ENCODE measurements at places on chromosomes 5 and 9.

DNA sequence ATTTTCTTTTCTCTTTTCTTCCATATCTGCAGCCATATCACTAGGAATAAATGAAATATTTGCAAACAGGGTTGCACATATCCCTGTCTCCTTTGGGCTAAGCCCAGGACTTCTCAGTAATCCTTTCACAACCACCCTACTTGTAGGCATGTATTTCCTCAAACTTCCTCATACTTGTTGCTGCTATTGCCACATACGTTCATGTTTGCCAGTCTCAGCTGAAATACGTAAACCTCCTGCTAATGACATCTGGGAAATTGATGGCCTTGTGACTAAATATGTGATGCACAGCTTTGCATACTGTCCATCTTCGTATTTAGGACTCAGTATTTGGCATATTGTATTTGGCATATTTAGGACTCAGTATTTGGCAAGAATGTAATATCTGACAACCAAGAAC is 224.6 kb downstream of the PLK2 start:
- DNase-seq: no peak

DNA sequence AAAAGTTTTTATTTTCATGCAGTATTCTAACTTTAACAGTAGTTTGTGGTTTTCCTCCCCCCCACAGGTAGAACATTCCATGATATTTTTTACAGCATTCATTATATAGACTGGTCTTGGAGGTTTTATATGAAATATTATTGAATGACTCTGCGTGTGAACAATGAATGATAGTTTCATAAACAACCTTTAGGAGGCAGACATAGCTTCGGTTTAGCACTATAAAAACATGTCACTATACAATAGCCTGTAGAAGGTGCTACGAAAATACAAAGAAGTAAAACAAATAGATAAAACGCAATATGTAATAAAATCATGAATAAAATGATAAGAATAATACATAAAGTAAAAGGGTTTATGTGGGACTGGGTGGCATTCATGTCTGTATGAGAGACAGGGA is 8.5 kb downstream of the KLF4 start:
- no peak for DNase-seq

DNA sequence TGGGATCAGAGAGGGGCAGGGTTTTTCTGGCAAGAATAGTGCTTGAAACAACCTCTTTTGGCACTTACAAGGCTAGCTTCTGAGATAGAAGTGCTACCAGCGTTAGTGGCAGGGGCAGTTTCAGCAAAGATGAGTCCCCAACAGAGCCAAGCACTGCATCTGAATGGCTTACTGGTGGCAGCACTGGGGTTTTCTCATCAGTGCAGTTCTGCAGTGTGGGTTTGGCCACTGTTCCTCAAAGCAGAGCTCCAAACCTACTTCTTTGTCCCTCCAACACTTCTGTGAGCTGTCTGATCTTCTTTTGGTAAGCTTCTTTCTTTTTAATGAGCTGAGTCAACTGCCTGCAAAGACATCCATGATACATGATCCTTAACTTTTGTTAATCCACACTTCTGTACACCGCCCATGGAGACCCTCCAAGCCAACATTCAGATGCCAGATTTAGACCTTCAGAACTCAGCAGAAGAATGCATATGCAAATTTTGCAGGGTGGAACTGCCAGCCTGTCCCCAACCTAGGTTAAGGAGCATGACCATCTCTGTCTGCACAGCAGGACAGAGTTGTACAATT is 29.9 kb upstream of the FSTL4 start:
- no peak for DNase-seq

GRCh38 chr5:93665648-93666047 is 75.8 kb downstream of the POU5F2 start:
- no peak for DNase-seq

GRCh38 chr5:135241536-135241935 is 157.5 kb downstream of the MACROH2A1 start:
- peak; percentile 1 for DNase-seq

DNA sequence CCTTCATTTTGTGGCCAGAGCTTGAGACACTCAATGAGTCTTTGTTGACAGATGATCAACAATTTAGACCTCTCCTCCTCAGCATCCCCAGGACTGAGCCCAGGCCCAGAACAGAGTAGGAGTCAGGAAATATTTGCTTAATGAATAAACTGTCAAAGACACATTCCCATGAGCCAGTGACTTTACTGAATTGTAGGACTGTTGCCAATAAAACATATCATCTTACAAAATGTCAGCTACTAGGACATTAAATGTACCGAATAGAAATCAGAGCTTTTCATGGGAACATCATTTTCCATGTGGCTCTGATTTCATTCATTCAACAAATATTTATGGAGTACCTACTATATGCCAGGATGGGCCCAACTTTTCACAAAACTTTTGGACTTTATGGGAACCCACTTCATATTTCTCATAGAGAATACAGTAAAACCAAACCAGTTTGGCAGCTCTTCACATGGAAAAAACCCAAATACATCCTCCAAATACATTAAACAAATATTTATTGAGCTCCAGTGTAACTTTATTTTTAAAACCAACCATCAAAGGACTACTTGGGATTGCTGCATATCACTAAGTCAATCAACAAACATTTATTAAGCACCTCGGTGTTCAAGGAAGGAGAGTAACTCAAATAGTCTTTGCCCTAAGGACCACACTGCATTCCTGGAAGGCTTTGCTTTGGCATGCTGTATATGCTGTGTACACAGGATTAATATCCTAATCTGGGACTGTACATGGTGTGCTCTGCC is 11.4 kb downstream of the VDAC1 start:
- no peak for DNase-seq

DNA sequence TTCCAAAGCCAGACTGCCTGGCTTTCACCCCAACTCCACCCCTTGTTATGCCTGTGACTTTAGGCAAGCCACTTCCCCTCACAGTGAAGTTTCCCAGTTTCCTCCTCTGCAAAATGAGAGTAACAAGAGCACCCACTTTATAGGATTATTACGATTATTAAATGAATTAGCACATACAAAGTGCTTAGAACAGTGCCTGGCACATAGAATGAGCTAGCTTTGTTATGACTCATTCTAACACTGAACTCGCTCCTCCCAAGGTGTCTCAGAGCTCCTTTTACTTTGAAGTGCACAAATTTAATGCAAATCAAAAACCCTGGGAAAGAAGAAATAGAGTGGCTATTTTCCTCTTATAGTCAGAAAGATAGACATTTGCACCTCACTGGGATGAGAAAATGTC is 34.3 kb downstream of the DNAH5 start:
- DNase-seq: no peak

DNA sequence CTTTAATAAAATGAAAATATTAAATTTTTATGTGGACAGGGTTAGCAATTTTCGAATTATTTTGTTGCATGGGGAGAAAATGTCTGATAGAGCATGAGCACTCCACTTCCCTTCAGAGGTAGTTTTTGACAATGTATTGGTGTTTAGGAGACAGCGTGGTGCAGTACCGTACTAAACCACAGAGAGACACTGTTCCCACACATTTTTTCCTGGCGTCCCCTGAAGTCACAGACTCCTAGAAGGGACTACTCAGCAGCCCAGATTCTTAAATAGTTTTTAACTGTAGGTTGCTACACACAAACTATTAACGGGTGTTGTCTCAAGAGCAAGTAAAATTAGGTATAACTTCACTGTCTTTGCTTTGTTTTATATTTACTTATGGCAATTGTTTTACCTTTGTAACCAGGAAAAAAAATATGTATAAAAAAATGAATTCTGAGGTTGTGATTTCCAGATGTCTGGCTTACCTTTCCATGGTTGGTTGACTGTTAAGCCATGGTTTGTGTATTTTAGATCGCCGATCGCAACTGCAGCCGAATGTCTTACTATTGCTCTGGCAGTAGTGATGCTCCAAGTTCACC is 171.2 kb downstream of the DOCK8 start:
- DNase-seq: no peak

DNA sequence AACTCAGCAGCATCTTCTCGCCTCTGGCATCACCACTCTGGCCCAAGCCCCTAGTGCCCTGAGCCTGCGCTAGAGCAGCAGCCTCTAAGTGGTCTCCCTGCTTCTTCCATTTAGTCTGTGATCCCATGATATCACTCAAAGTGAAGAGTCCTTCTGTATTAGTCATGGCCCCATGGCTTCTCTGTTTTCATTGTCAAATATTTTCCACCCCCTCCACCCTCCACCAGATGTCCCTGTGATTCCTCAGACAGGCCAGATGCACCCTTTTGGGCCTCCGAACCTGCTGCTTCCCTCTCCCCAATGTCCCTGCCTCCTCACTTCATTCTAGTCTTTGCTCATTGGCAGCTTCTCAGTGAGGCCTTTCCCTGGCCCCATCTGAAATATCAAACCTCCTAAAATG is 299.2 kb downstream of the SPOCK1 start:
- no peak for DNase-seq

DNA sequence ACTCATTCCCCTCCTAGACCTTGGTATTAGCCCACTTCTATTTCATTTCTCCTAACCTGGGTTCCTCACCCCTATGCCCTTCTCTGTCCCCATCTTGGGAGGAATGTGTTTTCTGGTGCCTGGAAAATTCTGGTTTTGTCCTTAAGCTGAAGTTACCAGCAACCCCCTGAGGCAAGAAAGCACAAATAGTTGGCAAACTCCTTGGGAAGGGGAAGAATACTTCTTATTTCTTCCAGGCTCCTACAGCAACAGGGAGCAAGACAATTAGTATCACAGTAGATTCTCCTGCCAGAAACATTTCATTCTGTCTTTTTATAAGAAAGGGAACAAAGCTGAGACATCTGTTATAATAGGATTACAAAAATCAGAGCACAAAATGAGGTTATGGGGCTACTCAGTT is 142.5 kb downstream of the SNCAIP start:
- no peak for DNase-seq

DNA sequence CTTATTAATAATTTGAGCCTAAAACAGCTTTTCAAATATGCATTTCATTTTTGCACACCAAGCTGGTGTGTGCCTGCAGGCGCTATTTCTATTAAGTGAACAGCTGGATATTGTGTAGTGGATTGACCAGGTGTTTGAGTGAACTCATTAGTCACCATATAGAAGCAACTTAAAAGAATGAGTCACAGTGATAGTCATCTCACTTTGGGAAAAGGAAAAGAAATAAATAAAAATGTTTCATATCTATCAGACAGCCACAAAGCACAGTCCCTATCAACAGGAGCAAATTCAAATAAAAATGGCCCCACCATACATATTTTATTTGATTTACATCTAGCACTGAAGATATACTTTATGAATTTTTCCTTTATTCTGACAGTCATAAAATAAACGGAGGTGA is 456.5 kb upstream of the CDH9 start:
- no peak for DNase-seq

GRCh38 chr9:21607576-21607975 is 125.5 kb upstream of the IFNE start:
- DNase-seq: no peak

DNA sequence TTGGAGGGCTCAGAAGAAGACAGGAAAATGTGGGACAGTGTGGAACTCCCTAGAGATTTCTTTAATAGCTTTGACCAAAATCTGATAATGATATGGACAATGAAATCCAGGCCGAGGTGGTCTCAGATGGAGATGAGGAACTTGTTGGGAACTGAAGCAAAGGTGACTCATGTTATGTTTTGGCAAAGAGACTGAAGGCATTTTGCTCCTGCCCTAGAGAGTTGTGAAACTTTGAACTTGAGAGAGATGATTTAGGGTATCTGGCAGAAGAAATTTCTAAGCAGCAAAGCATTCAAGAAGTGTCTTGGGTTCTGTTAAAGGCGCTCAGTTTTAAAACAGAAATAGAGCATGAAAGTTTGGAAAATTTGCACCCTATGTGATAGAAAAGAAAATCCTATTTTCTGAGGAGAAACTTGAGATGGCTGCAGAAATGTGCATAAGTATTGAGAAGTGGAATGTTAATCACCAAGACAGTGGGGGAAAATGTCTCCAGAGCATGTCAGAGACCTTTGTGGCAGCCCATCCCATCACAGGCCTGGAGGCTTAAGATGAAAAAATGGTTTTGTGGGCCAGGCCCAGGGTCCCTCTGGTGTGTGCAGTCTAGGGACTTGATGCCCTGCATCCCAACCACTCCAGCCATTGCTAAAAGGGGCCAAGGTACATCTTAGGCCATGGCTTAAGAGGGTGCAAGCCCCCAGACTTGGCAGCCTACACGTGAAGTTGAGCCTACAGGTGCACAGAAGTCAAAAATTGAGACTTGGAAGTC is 463.7 kb upstream of the TLE4 start:
- no peak for DNase-seq

GRCh38 chr9:33510262-33511183 is 13.5 kb upstream of the ANKRD18B start:
- DNase-seq: peak; percentile 46

- no peak for DNase-seq
Observed at GRCh38 chr9:34550016-34550680, 27.4 kb upstream of the ENHO start.

DNA sequence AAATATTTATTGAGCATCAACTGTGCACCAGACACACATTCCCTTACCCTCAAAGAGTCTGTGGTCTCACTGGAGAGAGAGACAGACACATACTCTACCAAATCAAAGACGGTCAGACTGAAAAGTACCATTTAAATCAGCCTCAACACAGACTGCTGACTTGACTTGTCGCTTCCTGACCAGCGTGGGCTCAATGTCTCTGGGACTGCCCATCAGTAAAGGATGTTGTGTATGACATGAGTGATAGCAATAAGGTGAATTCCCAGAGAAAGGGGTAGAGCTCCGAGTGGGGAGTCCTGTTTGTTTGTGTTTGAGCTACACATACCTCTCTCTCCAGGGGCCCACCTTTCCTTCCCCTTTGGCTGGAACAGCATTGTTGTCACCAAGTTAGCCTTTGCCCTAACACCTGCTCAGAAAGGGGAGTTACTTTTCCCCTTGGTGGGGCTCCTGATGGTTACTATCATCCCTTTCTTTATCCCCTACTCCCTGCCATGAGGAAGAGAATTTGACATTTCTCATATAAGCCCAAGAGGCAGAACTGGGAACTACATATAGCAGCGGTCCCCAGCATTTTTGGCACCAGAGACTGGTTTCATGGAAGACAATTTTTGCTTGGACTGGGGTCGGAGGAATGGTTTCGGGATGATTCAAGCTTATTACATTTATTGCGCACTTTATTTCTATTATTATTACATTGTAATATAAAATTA is 33.9 kb downstream of the NR4A3 start:
- no peak for DNase-seq

- DNase-seq: no peak
Observed at GRCh38 chr5:119945691-119946090, 316.3 kb downstream of the FAM170A start.

- DNase-seq: no peak
Observed at GRCh38 chr5:132771503-132771998, 5.5 kb downstream of the SEPTIN8 start.

DNA sequence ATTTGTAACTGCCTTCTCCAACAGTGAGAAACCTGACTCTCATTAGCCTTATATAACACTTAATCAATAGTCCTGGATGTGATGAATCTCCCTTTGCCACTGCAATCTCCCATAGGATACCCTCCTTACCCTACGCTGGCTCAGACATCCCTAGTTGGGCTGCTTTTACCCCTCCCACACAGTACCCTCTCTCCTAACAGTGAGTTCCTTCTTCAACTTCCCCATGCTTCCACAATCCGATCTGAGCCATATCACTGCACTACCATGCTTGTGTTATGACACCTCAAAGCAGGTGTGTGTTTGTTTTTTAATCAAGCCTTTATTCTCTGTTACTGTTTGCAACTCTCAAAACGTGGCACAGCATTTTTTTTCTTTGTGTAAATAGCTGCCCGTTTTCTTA is 60.5 kb upstream of the C9orf72 start:
- no peak for DNase-seq
